ENCODE measurements at places on chromosomes 16 and 17.

DNA sequence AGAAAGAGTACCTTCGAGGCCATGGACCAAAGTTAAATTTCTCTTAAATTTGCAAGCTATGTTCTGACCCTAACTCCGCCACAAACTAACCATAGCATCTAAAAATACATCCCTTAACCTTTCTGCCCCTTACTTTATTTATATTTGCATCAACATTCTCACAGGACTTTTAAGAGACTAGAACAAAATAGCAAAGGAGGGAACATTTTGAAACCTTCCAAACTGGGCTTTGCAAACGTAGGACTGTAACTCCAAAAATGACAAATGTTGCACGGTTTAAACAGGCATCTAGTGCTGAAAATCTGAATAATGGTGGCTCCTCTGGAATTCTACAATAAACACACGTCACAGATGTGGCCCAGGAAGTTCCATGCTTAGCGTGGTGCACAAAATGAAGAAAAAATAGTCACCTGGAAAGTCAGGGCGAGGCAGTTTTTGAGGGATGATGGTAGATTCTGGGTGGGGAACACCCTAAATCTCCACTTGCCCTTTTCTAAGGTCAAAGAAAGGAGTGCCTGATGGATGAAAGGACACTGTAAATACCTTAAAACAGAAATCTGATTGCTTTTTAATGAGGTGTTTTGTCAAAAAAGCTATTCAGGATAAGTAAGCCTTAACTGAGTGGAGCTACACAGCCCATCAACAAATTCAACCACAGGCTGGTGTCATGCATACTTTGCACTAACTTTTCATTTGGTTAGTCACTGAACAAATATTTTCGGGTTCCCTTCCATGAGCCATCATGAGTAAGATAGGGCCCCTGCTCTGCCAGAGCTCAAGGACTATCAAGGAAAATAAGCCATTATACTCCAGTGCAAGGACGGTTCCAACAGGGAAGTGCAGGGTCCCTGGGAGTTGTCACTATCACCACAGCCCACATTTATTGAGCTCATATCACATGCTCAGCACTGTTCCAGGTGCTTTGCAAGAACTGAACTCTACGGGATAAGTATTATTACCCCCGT is 21.2 kb downstream of the ARHGAP17 start:
- no peak for DNase-seq

DNA sequence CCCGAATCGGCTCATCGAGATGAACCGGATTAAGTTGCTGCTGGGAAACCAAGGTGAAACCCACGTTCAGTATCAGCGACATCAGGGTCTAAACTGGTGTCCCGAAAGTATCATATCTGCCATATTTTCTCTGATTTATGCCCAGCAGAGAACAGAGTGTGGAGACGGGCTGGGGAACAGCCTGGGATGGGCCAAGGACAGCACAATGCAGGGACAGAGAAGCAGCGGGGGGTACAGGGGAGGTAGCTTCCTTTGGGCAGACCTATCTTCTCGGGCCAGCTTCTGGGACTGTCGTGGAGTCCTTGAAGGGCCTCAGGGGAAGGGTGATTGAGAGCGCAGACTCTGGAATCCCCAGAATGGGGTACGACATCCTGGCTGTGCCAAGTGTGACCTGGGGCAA is 17.5 kb upstream of the MLKL start:
- DNase-seq, result no peak

DNA sequence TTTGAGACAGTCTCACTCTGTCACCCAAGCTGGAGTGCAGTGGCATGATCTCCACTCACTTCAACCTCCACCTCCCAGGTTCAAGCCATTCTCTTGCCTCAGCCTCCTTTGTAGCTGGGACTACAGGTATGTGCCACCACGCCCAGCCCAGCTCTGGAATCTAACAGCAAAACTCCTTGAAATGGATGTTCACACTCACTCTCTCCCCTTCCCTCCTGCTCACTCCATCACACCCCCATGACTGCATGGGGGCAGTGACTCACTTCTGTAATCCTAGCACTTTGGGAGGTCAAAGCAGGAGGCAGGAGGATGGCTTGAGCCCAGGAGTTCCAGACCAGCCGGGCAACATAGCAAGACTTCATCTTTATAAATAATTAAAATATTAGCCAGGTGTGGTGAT is 11.1 kb upstream of the TFAP4 start:
- no peak for DNase-seq

DNA sequence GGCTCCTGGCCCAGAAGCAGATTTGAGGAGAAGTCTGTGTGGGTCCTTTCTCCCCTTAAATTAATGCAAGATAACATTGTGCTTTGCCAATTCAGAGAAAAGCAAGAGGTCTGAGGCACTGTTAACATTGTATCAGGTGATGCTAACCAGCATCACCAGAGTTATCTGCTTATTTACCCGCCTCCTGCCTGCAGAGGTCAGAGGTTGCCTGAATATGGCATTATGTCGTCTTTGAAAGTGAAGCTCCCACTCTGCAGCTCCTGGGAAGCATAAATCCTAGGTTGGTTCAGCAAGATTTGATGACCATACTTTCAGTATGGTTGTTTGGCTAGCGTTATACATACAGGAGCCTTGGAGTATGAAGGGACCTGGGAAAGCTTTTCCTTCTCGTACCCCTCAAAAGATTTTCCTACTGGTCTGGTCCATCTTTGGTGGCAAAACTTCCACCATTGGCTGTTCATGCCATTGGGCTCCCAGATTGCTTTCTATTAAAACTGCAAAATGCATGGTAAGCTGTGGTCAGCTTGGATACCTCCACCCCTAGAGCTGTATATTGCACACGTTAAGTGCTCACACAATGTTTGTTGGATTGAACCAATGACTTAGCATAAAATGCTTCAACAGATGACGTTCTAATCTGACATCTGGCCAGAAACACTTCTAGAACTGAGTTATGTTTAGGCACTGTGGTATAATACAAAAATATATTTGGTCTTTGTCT is 24.1 kb downstream of the CHD9 start:
- no peak for DNase-seq

DNA sequence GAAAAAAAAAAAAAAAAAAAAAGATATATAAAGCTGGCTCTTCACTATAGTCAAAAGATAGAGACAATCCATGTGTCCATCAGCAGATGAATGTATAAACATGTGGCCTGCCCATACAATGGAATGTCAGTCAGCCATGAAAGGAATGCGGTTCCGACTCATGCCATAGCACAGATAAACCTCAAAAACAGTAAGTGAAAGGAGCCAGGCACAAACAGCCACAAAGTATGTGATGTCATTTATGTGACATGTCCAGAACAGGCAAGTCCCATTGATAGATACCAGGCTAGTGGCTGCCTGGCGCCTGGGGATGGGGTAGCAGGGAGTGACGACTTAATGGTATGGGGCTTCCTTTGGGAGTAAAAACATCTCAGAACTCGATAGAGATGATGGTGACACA is 155.7 kb downstream of the CMIP start:
- DNase-seq, result no peak

- no peak for DNase-seq
These were observed 1.0 kb downstream of the MTMR4 start for GRCh38 chr17:58513267-58513964.

GRCh38 chr17:76241204-76241538 is 878 bp upstream of the RNF157 start:
- no peak for DNase-seq

- DNase-seq, result no peak
These were observed 11.5 kb upstream of the TMEM106A start for GRCh38 chr17:43200127-43200526.

- DNase-seq, result no peak
These were observed 9.0 kb downstream of the ATAD5 start for GRCh38 chr17:30840771-30841170.

DNA sequence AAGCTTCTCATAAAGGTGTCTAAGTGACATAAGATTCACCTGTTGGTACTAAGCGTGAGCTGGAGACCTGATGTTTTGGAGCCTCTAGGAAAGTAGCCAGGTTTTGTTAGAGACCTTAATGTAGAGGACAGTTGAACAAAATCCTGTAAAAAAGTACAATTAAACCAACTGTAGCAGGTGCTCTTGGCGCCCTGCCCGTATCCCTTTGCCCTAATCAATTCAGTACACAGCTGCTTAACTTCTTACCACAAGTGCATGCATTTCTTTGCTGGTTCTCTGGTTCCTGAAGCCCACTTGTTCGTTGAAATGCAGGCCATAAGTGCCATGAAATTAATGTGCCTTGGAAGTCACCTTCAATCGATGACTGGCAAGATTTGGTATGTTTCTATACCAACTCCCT is 24.4 kb downstream of the GLP2R start:
- DNase-seq, result no peak

GRCh38 chr16:3712861-3713372 is 4.4 kb downstream of the TRAP1 start:
- DNase-seq, result peak; percentile 27

DNA sequence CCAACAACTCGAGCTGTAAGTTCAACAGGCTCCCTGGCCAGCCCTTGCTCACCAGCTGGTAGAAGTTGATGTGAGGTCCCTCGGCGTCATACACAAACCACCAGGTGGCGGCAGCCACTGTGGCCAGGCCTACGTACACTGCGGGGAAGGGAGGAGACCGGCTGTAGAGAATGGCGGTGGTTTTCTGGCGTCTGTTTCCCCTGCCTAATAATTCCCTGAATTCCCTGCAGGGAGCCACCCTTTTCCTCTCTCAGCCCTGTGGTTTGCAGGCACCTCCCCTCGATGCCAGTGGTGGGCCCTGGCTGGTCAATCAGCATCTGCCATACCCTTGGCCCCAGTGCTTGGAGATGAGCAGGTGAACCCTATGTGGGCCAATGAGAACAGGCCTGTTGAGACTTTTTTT is 18.9 kb upstream of the P2RX1 start:
- peak; percentile 73 for DNase-seq

DNA sequence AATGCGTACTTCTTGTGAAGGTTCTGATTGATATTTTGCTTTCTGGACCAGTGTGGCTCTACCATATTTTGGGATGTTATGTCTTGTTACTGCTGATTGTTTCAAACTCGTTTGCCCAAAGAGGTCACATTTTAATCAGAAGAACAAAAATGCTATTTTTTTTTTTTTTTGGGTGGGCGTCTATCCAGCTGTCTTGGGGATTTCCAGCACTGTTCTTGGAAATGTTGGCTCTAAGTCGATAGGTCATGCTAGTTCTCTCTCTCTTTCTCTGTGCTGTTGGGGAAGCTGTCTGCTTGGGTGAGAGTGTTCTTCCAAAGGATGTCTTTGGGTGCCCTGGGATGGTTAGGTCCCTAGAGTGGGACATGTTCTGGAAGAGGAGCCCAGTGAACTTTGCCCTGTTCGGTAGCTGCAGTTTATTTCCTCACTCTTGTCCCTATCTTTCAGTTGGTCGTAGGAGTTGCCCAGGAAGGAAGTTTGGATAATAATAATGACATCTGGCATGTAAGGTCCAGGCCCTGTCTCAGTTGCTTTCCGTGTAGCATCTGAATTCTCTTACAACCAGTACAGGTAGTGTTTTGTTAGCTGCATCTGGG is 2.9 kb downstream of the IRF8 start:
- DNase-seq, result no peak

DNA sequence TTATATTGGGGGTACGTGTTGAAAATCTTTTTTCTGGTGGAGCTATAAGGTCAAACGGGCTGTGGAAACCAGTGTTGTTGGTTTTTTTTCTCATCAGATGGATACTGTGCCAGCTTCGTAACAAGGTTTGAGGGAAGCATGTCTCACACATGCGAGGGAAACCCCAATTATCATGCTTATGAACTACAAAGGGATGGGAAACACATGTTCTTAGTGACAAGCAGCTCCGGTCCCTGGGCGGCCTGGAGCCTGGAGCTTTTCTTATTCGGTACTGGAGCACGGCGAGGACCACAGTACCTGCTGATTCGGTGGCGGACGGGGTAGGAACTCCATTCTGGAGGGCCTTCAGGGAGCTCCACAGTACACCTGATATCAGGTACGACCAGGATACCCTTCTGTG is 12.5 kb downstream of the SLC43A2 start:
- no peak for DNase-seq

- DNase-seq, result no peak
These were observed 1.1 kb upstream of the CRHR1 start for GRCh38 chr17:45782889-45783592.

GRCh38 chr17:7717756-7718350 is 309 bp downstream of the DNAH2 start:
- DNase-seq, result peak; percentile 47

GRCh38 chr17:7260651-7261378 is 1.5 kb downstream of the CLDN7 start:
- no peak for DNase-seq

DNA sequence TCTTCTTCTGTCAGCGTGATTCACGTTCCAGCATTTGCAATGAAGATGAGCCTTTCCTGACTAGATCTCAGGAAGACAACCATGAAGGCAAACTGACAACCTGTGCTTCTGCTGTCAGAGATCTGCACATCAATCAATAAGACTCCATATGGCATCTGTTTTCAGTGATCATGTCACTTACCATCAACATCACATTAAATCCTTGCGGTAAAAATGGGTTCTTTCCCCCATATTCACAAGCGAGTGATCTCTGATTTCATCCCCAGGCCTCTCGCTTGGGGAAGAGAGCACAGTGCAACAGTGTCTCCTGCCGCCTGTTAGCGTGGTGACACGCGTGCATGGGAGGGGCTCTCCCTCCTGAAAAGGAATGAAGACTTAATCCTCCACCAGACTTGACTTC is 11.1 kb downstream of the NACA2 start:
- no peak for DNase-seq

- DNase-seq, result peak; percentile 100
These were observed 4.2 kb upstream of the PER1 start for GRCh38 chr17:8156246-8156992.

DNA sequence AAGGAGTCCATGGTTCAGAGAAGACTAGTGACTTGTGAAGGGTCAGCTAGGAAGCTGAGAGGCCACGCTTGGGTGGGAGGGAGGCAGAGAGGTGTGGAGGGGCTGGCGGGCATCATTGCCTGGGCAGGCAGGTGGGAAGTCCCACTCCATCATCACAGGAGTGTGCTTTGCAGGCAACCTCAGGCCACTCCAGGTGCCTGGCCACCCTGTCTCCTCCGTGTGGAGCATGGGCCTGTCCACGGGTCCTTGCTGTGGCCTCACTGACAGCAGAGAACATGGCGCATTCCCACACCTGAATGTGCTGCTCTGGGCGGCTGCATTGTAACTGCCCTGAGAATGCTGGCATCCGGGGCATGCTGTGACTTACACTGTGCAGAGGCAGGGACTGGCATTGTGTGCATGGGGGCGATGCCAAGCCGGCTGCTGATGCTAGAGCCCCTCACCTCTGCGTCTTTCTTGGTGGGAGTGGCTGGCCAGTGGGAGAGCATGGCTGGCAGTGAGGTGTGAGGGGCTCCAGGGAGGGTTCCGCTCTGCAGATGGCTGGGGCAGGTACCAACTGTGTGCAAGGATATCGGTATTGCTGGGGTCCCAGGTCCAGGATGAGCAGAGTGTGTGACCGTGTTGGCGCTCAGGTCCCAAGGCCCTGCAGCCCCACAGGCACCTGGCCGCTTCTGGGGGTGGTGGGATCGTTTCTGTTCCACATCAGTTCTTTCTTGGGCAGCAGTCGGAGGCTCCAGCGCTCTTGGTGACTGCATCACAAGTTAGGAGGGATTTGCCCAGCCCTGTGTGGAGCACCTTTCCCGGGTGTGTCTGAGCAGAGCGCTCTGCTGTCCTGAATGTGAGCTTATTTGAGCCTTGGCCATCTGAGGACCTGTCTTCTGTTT is 94.8 kb downstream of the NPIPB11 start:
- no peak for DNase-seq

Measured in mucosa of gallbladder (tissue), 1 donor.